ENCODE measurements at places on chromosomes 1 and 21.

GRCh38 chr1:219188331-219188803 lies 14.7 kb downstream of the LYPLAL1 start:
- DNase-seq = no peak
- peak overlapping the region; percentile 56 for H3K27ac ChIP-seq
- H3K36me3 ChIP-seq = peaks cover 33% of the 10 kb centered on the region
- H3K4me1 ChIP-seq = peaks cover 20% of the 10 kb centered on the region
- H3K4me3 ChIP-seq = no peak overlapping the region

DNA sequence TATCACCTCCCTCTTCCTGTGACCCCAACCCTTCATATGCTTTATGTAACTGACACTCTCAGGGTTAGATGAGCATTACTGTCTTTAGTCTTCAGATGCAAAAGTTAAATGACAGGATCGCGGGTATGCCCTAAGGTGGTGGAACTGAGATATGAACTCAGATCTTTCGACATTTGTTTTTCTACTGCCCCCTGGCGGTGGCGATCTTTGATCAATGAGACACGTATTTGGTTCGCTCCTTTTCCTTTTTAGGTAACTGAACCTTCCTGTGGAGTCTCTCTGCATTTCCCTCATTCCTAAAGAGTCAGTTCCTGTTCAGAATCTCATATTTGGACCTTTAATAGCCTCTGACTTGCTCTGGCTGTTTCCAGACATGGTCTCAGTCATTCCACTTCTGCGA lies 47.8 kb upstream of the ZP4 start:
- H3K4me1 ChIP-seq = no peaks in the 10 kb centered on the region
- no peak overlapping the region for H3K4me3 ChIP-seq
- H3K36me3 ChIP-seq = no peaks in the 10 kb centered on the region
- DNase-seq = no peak

DNA sequence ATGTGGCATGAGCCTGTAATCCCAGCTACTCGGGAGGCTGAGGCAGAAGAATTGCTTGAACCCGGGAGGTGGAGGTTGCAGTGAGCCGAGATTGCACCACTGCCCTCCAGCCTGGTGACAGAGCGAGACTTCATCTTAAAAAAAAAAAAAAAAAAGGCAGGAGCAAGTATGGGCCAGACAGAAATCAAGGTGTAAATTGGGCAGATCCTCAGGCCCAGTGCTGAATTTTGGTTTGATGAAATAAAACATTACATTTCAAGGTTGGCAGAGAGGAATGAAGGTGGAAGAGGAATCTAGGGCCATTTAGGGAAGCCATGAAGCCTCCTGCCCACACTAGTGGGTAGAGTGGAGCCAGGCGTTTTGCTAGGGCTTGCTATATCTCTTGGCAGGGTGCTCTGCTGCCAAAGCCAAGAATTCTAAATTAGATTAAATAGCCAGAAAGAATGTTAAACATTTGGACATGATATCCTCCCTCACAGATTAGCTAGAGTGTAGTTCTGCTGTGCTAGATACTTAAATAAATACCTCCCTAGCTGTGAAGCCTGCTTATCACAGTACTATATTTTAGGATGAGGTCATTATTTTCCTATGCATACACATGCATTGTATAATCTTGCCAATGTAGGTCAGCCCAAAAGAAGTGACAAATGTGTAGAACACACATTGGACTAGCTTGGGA lies 16.6 kb upstream of the LGALS8 start:
- no peak for DNase-seq
- peak overlapping the region; percentile 74 for H3K27ac ChIP-seq
- no peak overlapping the region for H3K4me3 ChIP-seq
- peaks cover 32% of the 10 kb centered on the region for H3K4me1 ChIP-seq

GRCh38 chr1:6601049-6601922 lies 1.4 kb downstream of the KLHL21 start:
- peaks cover 34% of the 10 kb centered on the region for H3K4me1 ChIP-seq
- no peaks in the 10 kb centered on the region for H3K27me3 ChIP-seq
- peak overlapping the region; percentile 96 for H3K4me3 ChIP-seq
- no peak for DNase-seq
- peak overlapping the region; percentile 93 for H3K27ac ChIP-seq

GRCh38 chr1:244326757-244327156 lies 125.0 kb downstream of the ADSS2 start:
- no peak overlapping the region for H3K27ac ChIP-seq
- H3K4me3 ChIP-seq = no peak overlapping the region
- H3K4me1 ChIP-seq = peaks cover 34% of the 10 kb centered on the region
- peak; percentile 10 for DNase-seq

- no peaks in the 10 kb centered on the region for H3K36me3 ChIP-seq
- DNase-seq = no peak
- H3K27ac ChIP-seq = no peak overlapping the region
- peaks cover 17% of the 10 kb centered on the region for H3K4me1 ChIP-seq
These were observed 19.1 kb downstream of the RUNX3 start for GRCh38 chr1:24910751-24911650.

DNA sequence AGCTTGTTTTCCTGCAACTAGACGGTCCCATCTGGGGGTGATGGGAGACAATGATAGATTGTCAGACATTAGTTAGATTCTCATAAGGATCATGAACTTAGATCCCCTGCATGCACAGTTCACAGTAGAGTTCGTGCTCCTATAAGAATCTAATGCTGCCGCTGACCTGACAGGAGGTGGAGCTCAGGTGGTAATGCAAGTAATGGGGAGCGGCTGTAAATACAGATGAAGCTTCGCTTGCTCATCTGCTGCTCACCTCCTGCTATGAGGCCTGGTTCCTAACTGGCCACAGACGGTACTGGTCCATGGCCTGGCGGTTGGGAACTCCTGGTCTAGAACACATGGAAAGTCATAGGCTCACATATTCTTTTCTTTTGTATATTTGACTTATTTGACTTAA lies 42.0 kb downstream of the NIBAN1 start:
- H3K36me3 ChIP-seq = no peaks in the 10 kb centered on the region
- DNase-seq = no peak
- no peak overlapping the region for H3K27ac ChIP-seq
- H3K27me3 ChIP-seq = no peaks in the 10 kb centered on the region
- no peaks in the 10 kb centered on the region for H3K4me1 ChIP-seq
- H3K4me3 ChIP-seq = no peak overlapping the region

- no peak overlapping the region for H3K27ac ChIP-seq
- DNase-seq = no peak
- peaks cover 3% of the 10 kb centered on the region for H3K27me3 ChIP-seq
- H3K36me3 ChIP-seq = no peaks in the 10 kb centered on the region
- H3K4me1 ChIP-seq = no peaks in the 10 kb centered on the region
These were observed 256.3 kb upstream of the DUSP10 start for GRCh38 chr1:221998186-221998612.

- no peak overlapping the region for H3K27ac ChIP-seq
- peaks cover 23% of the 10 kb centered on the region for H3K4me1 ChIP-seq
- H3K36me3 ChIP-seq = no peaks in the 10 kb centered on the region
- no peak overlapping the region for H3K4me3 ChIP-seq
- no peak for DNase-seq
- H3K27me3 ChIP-seq = no peaks in the 10 kb centered on the region
These were observed 10.5 kb upstream of the PLCH2 start for GRCh38 chr1:2465371-2466269.

GRCh38 chr1:110021285-110021684 lies 13.1 kb upstream of the STRIP1 start:
- peak overlapping the region; percentile 62 for H3K27ac ChIP-seq
- no peak overlapping the region for H3K4me3 ChIP-seq
- peaks cover 53% of the 10 kb centered on the region for H3K36me3 ChIP-seq
- no peak for DNase-seq

DNA sequence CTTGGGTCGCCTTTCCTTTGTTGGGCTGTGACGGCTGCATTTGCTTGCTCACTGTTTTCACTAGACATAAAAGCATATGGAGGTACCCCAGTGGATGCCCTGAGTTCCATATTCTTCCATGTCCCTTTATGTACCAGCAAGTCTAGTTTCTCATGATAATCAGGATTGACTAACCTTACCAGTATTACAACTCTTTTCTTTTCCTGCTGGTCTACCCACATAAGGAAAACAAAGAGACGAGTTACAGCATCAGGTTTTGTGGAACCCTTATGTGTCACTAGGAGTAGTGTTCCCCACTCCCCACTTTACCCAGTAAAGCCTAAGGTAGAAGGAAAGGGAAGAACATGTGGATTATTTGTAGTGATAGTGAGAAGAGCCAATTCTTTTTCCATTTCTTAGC lies 16.4 kb upstream of the CENPF start:
- DNase-seq = no peak
- no peak overlapping the region for H3K4me3 ChIP-seq
- H3K27me3 ChIP-seq = no peaks in the 10 kb centered on the region
- H3K4me1 ChIP-seq = peaks cover 31% of the 10 kb centered on the region
- no peaks in the 10 kb centered on the region for H3K36me3 ChIP-seq

- H3K4me3 ChIP-seq = no peak overlapping the region
- H3K36me3 ChIP-seq = peaks cover 32% of the 10 kb centered on the region
- peak overlapping the region; percentile 62 for H3K27ac ChIP-seq
- H3K4me1 ChIP-seq = peaks cover 26% of the 10 kb centered on the region
These were observed 11.5 kb downstream of the SLC37A1 start for GRCh38 chr21:42525029-42525581.

DNA sequence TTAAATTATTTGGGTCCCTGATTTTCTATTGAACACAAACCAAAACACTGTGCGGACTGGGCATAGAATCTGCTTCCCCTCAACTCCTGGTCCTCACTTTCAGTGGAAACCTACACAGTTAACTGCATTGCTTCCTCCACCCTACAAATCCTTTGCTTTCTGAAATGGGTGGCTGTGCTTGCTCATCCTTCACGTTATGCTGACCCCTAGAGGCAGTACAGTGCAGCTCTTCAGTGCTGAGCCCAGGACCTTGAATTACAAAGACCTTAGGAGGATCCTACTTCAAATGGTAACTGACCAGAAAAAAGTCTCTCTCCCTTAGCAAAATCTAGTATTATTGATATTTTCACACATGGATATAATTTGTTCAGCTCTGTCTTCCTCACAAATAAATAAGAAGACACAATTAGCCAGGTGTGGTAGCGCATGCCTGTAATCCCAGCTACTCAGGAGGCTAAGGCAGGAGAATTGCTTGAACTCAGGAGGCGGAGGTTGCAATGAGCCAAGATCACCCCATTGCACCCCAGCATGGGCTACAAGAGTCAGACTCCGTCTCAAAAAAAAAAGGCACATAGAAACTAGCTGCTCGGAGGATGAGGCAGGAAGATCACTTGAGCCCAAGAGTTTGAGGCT lies 63.4 kb upstream of the L1TD1 start:
- no peaks in the 10 kb centered on the region for H3K27me3 ChIP-seq
- no peak overlapping the region for H3K4me3 ChIP-seq
- H3K4me1 ChIP-seq = no peaks in the 10 kb centered on the region

DNA sequence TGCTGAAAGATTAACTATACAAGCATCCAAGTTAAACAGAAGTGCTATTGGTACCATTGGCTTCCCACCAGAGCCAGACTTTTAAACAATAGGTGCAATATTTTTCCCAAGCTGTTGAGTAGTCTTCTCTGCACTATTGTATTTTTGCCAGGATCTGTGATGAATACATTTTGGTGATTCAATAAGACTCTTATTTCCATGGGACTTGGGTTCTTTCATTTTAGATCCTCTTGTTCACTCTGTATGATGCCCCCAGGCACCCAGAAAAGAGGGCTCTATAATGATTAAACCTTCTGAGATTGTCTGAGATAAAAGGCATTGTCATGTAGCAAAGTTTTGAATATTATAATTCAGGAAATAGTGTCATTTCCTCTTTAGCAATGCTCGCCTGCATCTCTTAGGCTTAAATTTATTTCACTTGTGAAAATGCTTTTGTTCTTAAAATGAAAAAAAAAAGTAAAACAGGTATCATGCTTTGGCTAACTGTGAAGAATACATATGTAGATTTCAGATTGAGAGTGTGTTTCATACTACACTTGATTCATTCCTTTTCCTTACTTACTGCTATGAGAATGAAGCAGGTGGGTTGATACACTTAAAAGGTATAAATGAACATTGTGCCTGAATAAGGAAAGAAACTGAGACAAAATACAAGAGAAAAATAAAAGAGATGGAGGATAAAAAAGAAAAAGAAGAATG lies 275.0 kb downstream of the HMCN1 start:
- no peak overlapping the region for H3K4me3 ChIP-seq
- H3K27ac ChIP-seq = no peak overlapping the region
- no peak for DNase-seq

DNA sequence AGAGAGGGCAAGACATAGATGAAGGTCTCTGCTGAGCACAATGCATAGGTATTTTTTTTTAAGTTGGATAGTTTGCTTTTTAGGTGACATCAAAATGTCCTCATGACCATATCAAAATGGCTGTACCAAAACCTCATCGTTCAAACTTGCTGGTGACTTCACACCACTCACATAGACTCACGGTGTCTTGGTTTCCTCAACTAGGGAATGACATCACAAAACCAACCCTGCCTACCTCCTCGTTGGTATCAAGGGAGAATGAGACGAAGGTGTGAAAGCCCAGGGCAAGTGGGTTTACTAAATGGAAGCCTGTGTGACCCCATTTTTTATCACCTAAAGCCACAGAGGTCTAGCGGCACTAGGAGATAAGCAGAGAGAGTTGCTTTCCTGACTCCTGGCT lies 1.6 kb downstream of the PIGR start:
- H3K27ac ChIP-seq = no peak overlapping the region
- peaks cover 25% of the 10 kb centered on the region for H3K27me3 ChIP-seq
- no peaks in the 10 kb centered on the region for H3K36me3 ChIP-seq
- H3K4me1 ChIP-seq = no peaks in the 10 kb centered on the region
- no peak overlapping the region for H3K4me3 ChIP-seq

DNA sequence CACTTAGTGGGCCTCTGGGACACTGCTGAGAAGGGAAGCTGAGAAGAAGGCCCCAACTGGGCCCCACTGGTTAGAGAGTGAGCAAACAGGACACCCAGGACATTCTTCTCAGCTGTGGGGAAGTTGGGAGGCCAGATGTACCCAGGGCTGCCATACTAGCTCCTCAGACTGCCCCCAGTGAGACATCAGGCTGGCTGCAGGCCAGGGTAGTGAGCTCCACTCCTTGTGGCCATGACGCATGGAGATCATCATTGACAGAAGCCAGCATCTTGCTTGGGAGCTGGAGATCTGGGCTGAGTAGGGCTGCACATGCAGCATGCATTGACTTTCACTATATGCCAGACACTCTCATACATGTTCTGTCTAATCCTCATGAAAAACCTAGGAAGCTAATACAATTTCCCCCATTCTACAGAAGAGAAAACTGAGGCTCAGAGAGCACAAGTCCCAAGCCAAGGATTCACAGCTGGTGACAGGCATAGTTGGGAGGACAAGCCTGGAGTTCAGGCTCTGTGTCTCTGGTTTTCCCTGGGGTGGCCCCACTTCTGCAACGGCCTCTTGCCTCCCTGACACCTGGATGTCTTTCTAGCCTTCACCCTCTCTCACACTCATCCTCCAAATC lies 24.1 kb upstream of the MYCL start:
- no peak overlapping the region for H3K4me3 ChIP-seq
- H3K4me1 ChIP-seq = peaks cover 3% of the 10 kb centered on the region
- peaks cover 29% of the 10 kb centered on the region for H3K27me3 ChIP-seq
- DNase-seq = no peak
- H3K27ac ChIP-seq = no peak overlapping the region

DNA sequence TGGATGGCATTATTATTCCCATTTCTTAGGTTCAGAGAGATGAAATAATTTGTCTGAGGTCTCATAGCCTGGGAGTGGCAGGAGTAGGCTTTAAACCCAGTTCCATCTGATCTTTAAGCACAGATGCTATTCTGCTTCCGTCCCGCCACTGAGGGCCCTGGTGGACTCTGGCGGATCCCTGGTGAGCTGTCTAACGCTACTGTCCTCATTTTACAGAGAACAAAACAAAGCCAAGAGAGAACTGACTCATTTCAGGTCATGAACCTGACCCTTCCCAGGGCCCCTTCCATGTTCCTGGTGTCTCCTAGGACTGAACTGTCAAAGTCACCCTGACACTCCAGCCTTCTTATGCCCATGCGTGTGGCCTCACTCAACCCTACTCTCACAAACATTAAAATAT lies 3.1 kb upstream of the GALE start:
- H3K27ac ChIP-seq = no peak overlapping the region
- no peak for DNase-seq
- H3K36me3 ChIP-seq = peaks cover 29% of the 10 kb centered on the region
- H3K4me3 ChIP-seq = no peak overlapping the region

Measured in osteocyte (in vitro differentiated cells).